ENCODE measurements at places on chromosomes 1 and 21.

- no peak for DNase-seq
Measured at GRCh38 chr1:158078569-158079080, 85.2 kb downstream of the KIRREL1 start.

- DNase-seq: no peak
Measured at GRCh38 chr1:71045463-71046028, 2.1 kb downstream of the PTGER3 start.

DNA sequence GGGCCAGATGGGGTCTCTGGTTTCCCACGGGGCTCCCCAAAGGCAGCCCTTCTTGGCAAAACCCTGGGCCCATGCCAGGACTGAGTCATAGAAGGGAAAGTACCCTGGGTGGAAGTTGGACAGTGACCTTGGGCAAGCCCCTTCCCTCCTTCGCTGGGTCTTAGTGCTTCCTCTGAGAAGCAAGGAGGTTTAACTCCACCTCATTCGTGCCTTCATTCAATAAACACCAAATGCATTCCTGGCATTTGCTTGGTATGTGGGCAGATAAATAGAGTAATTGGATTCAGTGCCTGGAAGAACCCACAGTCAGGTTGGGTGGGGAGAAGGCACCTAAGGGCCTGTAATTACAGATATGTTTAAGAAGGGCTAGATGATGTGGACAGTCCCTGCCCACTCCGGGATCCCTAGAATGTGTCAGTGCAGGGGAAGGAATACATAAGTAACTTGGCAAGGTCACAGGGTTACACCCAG is 36.3 kb upstream of the CITED4 start:
- no peak for DNase-seq

- DNase-seq: no peak
Measured at GRCh38 chr1:61301824-61302657, 219.7 kb downstream of the NFIA start.

GRCh38 chr1:14516974-14517840 is 81.3 kb upstream of the KAZN start:
- no peak for DNase-seq

GRCh38 chr1:95252422-95252821 is 18.4 kb downstream of the RWDD3 start:
- no peak for DNase-seq

- DNase-seq: no peak
Measured at GRCh38 chr1:99579691-99580172, 66.2 kb upstream of the PALMD start.

- DNase-seq: no peak
Measured at GRCh38 chr1:225886159-225887029, 2.6 kb downstream of the LEFTY1 start.

All from esophagus squamous epithelium (tissue), 5 donors.